CD4-positive, alpha-beta T cell treated with Interleukin-17A for 1 hour (primary cell): ENCODE measurements at places on chromosomes 2 and 18.
A peak's percentile ranks its signal among the peaks of the same experiment; 100 is the strongest.

DNA sequence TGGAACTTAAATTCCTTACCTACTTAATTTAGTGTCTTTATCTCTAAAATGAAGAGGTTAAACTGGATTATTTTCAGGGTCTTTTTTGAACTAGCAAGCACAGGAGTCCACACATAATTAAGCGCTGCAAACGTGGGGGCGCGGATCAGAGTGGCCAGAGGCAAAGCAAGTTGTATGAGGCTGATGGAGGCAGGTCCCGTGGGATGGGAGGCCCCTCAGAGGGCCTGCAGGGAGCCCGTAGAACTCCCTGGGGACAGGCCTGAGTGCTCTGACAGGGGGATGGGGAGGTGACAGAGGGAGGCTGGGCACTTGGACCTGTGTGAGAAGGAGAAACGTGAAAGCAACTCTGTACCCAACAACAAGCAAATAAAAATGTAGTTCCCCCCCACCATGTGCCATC, 177.8 kb downstream of the ACKR3 start:
- no peak for DNase-seq

- DNase-seq: no peak
Measured at GRCh38 chr2:225020168-225020849, 22.0 kb downstream of the DOCK10 start.

GRCh38 chr2:74846481-74846880, 12.6 kb downstream of the HK2 start:
- DNase-seq: no peak

DNA sequence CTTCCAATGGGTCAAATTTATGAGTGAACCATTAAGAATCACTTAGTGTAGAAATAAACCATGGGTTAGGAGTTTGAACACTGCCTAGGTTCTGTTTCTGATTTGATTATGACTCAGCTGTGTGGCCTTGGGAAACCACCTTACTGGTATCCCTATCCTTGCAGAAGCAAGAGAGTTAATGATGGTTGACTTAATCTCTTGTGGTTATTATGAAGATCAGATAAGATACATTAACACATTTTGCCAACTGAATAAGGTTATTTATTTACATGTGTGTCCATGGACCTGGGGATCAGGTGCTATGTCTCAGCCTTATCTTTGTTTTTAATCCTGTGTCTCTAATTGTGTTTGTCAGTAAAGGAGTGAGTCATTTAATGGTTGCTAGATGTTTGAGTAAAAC, 5.4 kb upstream of the KCNJ13 start:
- peak; percentile 40 for DNase-seq

- no peak for DNase-seq
Measured at GRCh38 chr18:74732380-74732779, 134.7 kb downstream of the ZNF407 start.

GRCh38 chr2:44748-45341, 1.5 kb downstream of the FAM110C start:
- no peak for DNase-seq

DNA sequence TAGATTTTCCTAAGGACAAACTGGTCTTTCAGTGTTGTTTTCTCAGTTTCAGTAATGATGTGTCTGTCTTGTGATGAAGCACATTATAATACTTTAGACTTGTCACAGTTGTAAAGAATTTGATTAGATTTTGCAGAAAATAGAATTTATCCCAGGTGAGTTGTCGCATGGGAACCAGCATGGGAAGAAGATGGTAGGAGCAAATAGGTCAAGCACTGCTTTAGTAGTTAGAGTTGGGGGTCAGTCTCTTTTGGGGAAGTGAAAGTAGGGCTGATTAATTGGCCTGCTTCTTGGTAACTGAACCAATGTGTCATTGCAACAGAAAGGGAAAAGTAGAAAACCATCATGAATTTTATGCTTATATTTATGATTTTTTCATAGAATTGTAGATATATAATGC, 153.2 kb upstream of the MYO3B start:
- no peak for DNase-seq

DNA sequence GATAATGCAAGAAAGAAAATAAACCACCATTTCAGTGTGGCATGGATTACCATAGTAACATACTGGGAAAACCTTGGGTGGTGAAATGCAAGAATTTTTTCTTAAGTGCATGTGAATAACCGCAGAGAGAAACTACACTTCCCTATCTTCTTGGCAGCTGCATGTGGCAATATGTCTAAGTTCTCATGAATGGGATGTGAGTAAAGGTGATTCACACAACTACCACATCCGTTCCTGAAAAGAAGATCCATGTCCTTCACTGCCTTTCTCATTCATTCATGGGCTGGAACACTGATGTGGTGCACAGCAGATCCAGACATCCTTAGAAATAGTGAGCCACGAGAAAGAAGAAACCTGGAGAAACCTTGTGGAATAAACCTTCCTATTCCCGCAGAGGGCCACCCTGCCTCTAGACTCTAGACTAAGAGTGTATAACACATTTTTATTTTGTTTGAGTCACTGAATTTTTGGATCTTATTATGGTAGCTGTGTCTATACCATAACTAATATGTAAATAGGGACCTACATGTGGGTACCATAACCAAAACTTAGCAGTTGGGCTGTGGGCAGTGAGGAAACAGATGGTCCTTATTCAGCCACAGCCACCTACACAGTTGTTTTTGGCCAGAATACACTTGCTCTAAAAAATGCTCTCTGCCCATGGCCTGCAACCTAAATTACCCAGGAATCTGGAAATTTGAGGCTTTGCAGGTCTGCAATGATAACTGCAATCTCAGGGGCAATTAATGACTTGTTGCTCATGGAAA, 573.3 kb downstream of the LRP1B start:
- no peak for DNase-seq

GRCh38 chr2:215428060-215428910, 7.6 kb downstream of the FN1 start:
- no peak for DNase-seq

- DNase-seq: no peak
Measured at GRCh38 chr18:23908827-23909226, 105.7 kb upstream of the TTC39C start.

GRCh38 chr2:148885988-148886387, 11.0 kb downstream of the KIF5C start:
- no peak for DNase-seq
